ENCODE measurements at places on chromosomes 13 and 19. TPM values are rescaled to one million over a fixed set of nuclear protein-coding genes. Genes with fewer than 3 reads are reported as not detected.

DNA sequence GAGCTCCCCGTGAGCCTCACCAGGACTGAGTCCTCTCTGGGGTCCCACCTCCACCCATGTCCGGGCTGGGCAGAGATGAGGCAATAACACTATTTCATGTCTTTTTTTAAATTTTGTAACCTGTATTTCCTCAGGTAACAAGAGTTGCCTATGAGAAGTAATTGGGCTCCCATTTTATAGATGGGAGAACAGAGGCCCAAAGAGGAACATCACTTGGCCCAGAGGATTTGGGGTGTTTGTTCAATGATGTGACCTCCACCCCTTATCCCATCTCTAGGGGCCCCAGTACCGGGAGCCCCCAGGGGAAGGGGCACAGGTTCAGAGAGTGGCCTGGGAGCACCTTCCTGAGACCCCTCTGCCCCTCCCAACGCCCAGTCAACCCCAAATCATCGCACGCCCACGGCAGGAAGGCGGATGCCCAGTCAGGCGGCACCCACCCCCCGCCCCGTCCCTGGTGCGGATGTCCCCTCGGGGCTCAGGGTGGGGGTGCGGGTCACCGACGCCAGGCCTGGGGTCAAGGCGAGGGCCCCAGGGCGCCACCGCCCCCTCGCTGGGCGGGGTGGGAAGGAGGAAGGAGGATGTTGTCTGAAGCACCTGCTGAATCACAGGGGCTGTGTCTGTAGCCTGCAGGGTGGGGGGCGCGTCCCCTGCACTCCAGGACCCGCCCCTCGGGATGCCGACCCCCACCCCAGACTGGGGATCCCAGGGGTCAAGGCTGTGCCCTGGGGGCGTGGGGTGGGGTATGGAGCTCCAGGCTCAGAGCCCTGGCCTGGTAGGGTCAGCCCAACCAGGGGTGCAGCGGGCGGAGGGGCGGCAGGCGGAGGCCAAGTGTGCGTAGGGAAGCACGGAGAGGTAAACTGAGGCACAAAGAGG, 9.0 kb upstream of the CIRBP start:
- no peak for DNase-seq

ONECUT3 gene
- total RNA-seq: not detected

- no peak for DNase-seq
Observed at GRCh38 chr19:33704271-33704670, 82.5 kb downstream of the CHST8 start.

DNA sequence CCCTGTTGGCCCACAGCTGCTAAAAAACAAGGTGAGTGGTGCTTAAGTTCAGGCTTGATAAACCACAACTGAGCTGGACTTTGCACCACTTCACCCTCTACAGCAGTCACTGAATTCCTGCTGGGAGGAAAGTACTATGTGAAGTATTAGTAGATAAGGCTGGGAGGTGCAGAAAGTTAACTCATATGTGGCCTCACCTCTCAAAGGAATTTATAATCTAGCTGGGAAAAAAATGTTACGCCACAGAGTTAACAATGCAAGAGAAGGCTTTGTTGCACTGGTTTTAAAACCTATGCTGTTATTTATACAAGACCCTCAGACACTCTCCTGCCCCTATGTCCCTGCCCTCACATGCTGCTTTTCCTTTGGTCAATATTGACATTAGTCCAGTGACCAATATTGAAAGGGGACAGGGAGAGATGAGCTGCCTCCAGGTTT, 60.9 kb downstream of the LIG4 start:
- no peak for DNase-seq

- no peak for DNase-seq
Observed at GRCh38 chr13:99636728-99637353, 135.6 kb downstream of the TM9SF2 start.

- DNase-seq: no peak
Observed at GRCh38 chr19:51431124-51431523, 13.7 kb upstream of the SIGLEC10 start.

- DNase-seq: no peak
Observed at GRCh38 chr19:23287620-23288019, 37.4 kb upstream of the ZNF724 start.

GRCh38 chr19:29872224-29872731, 60.5 kb downstream of the CCNE1 start:
- DNase-seq: no peak

ZNF682 gene
- 6.4 TPM for total RNA-seq

FFAR2 gene
- 0.27 TPM for total RNA-seq

DNA sequence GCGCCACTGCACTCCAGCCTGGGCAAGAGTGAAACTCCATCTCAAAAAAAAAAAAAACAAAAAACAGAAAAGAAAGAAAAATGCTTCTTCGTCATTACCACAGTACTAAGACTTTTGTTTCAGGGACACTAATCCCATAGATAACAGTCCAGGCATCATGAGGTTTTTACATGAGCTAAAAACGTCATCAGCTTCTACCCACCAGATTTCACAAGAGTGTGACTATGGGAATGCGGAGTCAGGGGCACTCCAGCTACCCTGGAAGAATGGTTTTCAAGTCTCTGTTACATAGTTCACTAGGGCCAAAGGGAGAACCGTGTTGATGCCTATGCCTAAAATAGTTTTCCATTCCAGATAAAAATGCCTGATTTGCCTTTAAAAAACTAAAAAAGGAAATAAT, 33.2 kb downstream of the RAB20 start:
- DNase-seq: no peak

- no peak for DNase-seq
Observed at GRCh38 chr13:94901070-94901469, 188.7 kb upstream of the SOX21 start.

FXYD3 gene
- 1.1 TPM for total RNA-seq

KLK10 gene
- not detected for total RNA-seq

GPR12 gene
- total RNA-seq: 0.14 TPM

- DNase-seq: no peak
Observed at GRCh38 chr13:87344176-87344575, 327.0 kb upstream of the SLITRK5 start.

GRCh38 chr13:64688893-64689677, 2541.1 kb downstream of the PCDH9 start:
- no peak for DNase-seq

NCR1 gene
- total RNA-seq: 0.30 TPM

POSTN gene
- 52.1 TPM for total RNA-seq

- DNase-seq: no peak
Observed at GRCh38 chr13:91722267-91722884, 324.0 kb downstream of the GPC5 start.

DNA sequence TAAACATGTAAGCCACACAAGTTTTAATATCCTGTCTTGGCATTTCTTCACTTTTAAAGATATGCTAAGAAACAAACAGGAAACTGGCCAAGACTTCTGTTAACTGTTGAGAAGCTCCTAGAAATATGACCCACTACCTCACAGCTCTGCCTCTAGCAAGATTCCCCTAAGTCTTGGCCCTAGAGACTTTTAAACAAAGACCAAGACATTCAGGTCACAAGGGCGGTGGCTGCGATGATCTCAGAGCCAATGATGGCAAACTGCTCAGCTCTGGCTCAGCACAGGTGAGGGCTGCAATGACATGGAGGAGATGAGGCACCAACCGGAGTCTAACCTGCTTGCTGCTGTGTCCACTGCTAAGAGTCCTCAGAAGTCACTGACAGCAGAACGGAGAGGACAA, 114.8 kb downstream of the SUCLA2 start:
- DNase-seq: no peak

GRCh38 chr19:46204008-46204407, 25.5 kb upstream of the IGFL1 start:
- no peak for DNase-seq

Data from left ventricle myocardium inferior (tissue), 1 donor.